ENCODE measurements at places on chromosomes 13 and 19.

GRCh38 chr19:35055715-35056179 is 14.2 kb downstream of the HPN start:
- no peak for DNase-seq

DNA sequence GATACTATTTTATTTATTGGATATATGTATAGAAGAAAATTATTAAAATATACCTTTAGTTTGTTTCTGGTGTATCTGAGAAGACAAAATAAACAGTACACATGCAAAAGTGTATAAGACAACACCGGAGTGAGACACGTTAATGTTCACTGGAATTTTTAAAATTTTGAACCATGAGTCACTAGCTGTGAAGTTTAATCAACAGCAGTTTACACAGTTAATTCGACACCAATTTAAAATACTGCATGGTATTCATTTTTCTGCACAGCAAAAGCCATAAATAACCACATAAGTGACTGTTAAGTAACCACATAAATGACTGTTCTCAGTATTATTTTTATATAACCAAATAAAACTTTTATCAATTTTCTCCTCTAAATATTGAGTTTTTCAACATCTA is 418.7 kb upstream of the NBEA start:
- DNase-seq: no peak

- no peak for DNase-seq
Observed at GRCh38 chr19:31675193-31675913, 326.1 kb upstream of the TSHZ3 start.

- no peak for DNase-seq
Observed at GRCh38 chr19:40519352-40520322, 52.8 kb downstream of the SPTBN4 start.

DNA sequence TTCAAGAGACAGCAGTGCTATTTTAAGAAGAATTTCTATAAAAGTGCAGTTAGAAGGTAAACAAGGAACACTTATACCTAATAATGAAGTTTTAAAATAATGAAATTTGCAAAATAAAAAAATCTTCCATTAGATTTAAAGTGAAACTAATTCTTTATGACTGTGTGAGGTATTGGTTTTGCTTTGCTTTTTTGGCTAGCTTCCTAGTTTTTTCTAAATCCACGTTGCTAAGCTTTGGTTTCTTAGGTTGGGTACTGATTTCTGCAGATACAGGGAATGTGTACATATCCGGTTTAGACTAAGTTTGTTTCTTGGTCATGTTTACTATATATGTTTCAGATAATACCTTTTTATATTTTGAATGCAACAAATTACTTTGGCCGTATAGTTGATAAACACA is 59.8 kb downstream of the SLC7A9 start:
- DNase-seq: no peak

- DNase-seq: no peak
Observed at GRCh38 chr13:47869776-47870175, 131.3 kb downstream of the SUCLA2 start.

GRCh38 chr19:47497050-47497766 is 13.2 kb upstream of the KPTN start:
- no peak for DNase-seq

- DNase-seq: no peak
Observed at GRCh38 chr13:90800082-90800746, 547.3 kb upstream of the MIR17HG start.

- DNase-seq: no peak
Observed at GRCh38 chr13:33194820-33195692, 90.5 kb downstream of the STARD13 start.

DNA sequence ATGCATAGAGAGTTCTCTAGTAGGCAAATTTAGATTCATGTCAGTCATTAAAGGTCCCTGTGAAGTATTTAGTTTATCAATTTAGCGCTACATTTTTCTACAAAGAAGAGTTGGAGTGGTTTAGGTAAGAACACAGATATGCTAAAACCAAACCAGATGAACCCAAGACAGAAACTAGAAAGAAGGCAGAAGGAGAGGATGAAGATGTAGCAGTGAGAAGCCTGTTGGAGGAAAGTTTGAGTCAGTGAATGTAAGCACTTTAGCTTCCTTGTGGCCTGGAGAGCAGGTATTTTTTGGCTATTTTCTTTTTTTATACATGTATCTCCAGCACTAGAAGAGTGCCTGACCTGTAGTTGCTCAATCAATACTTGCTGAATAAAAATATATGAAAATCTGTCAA is 223.7 kb downstream of the KCNRG start:
- no peak for DNase-seq

DNA sequence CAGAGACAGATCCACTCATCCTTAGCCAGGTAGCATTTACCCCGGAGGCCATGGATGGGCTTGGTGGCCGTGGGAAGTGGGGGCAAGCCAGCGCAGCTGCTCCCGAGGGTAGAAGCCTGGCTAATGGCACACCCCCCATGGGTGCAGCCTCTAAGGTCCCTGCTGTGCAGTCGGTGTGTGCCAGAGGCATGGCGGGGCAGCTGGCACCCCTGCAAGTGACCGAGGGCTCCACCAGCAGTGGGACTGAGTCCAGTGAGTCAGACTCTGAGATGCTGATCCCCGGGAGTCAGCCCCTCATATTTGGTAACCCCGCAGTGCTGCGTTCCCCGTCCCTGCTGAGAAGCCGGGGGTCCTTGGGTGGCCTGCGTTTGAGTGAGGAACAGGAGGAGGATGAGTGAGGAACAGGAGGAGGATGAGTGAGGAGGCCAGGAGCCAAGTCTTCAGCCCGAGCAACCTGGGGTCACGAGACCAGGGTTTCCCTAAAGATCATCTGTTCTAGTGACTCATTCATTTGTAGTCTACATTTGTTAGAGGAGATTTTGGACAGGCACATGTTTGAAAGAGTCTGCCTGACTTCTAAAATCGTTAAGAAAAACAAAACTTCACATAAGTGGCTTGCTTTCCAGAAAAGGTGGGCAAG is 180.7 kb downstream of the STK24 start:
- no peak for DNase-seq

- DNase-seq: no peak
Observed at GRCh38 chr19:42577016-42577415, 17.7 kb downstream of the CEACAM8 start.

DNA sequence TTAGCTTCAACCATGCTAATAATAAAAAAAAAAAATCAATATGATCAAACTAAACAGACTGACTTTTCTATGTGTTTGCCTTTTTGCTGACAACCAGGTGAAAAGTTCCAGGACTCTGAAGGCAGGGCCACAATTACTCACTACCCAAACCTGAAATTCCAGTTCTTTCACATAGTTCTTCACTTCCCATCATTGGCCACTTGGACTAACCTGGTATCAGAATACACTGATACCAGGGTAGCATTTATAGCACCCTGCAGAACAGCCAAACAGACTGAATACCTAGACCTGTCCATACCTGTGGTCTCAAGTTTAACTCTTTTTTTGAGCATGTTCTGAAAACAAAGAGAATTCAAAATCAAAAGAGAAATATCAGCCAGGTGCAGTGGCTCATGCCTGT is 25.1 kb downstream of the ELF1 start:
- DNase-seq: no peak

- DNase-seq: no peak
Observed at GRCh38 chr13:91017669-91018053, 329.8 kb upstream of the MIR17HG start.

GRCh38 chr13:73074014-73074413 is 15.2 kb downstream of the KLF5 start:
- DNase-seq: no peak

- DNase-seq: no peak
Observed at GRCh38 chr13:100347968-100348367, 240.6 kb downstream of the GGACT start.

GRCh38 chr19:647566-648284 is 8.0 kb downstream of the FGF22 start:
- no peak for DNase-seq

- no peak for DNase-seq
Observed at GRCh38 chr13:80256352-80256932, 84.5 kb downstream of the SPRY2 start.

- no peak for DNase-seq
Observed at GRCh38 chr13:102556806-102557205, 40.0 kb upstream of the TPP2 start.

- DNase-seq: no peak
Observed at GRCh38 chr13:60220072-60220471, 56.3 kb upstream of the DIAPH3 start.

DNA sequence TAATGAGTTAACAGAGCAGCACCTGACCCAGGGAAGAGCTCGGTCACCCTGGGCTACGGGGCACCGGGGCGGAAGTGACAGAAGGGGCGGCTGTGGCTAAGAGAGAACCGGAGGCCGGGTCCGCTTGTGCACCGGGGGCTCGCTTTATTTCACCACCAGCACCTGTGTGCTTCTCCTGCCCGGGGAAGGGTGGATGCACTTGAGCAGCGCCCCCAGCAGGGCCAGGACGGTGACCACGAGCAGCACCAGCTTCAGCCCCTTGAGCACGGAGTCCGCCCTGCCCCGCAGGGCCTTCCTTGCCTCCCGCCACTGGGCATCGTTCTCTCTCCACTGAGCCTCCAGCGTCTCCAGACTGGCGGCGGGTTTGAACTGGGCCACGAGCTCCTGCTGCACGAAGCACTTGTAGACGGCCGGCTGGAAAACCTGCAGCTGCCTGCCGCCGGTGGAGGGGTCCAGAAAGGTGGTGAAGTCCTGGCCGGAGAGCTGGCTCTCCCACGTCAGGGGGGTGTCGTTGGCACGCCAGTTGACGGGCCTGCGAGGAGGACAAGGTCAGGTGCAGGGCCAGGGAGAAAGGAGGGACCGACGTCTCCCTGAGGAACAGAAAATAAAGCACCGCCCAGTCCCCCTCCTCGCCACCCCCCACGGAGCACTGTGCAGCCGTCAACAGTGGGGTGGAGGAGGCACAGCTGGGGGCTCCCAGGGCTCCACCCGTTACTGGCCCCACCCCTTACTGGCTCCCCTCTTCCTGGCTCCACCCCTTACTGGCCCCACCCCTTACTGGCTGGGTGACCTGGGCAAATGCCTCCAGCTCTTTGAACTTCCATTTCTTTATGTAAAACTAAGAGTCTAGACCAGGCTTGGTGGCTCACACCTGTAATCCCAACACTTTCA is 3.6 kb downstream of the FAM187B start:
- no peak for DNase-seq

GRCh38 chr13:48892053-48892687 is 83.5 kb upstream of the FNDC3A start:
- no peak for DNase-seq

DNA sequence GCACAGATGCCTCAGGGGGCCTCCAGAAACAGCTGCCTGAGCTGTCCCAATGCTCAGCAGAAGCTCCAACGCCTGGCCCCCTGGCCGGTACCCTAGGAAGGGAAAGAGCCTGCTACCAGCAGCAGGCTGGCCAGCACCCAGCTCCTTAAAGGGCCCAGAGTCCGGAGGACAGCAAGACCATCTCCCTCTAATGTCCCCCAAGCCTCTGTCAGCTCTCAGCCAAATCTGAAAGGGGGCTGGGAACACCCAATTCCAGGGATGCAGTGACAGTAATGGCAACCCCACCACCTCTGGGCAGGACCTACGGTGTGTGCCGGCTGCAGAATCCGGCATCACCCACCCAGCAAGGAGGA is 4.2 kb downstream of the PPP6R1 start:
- no peak for DNase-seq

DNA sequence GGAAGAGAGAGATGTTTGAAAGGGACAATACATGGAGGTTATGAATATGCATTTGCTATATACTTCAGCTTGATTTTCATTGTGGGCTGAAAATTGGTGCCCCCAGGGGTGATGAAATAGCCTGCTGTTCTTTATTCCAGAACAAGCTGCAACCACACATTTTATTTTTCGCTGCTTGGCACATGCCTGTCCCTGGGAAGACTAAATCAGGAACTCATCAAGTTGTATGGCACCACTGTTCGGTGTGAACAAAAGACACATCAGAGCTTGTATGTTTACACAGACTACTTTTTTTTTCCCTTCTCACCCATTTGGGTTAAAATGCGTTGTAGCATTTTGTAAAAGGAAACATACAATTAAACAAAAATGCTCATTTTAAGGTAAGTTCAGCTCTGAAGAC is 230.7 kb downstream of the NALCN start:
- DNase-seq: no peak

All from GM12892 (cell line).